ENCODE measurements at places on chromosomes 5 and 9.
A peak's percentile ranks its signal among the peaks of the same experiment; 100 is the strongest.

- no peak for DNase-seq
These were observed 13.2 kb upstream of the PPP1R2B start for GRCh38 chr5:156836846-156837245.

DNA sequence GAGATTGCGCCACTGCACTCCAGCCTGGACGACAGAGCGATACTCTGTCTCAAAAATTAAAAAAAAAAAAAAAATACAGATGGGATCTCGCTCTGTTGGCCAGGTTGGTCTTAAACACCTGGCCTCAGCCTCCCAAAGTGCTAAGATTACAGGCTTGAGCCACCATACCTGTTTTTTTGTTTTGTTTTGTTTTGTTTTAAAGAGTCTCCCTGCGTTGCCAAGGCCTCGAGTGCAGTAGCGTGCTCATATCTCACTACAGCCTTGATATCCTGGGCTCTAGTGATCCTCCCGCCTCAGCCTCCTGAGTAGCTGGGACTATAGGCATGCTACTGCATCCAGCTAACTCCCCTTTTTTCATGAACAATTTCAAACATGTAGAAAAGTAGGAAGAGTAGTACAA, 7.2 kb downstream of the ATP6V0E1 start:
- DNase-seq: no peak

- peak; percentile 64 for DNase-seq
These were observed 122.3 kb upstream of the RAI14 start for GRCh38 chr5:34533582-34534522.

DNA sequence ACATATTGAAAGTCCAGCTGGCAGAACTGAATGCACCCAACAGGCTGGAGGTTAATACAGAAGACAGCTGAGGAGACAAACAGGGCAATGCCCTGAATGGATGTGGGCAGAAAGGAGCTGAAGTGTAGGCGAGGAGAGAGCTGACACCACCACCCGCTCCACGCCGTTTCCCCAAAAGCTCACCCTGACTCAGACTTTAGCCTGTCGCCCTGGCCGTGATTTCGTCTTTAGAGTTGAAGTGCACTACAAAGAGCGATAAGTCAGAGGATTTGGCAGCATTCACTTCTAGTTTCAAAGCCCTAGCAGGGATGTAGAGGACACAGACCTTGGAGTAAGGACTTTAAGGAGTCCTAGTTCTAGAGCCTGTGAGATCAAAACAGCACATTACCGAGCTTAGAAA, 2.2 kb upstream of the ERAP1 start:
- no peak for DNase-seq

GRCh38 chr9:136546697-136547501, 1.1 kb upstream of the NOTCH1 start:
- DNase-seq: peak; percentile 74

DNA sequence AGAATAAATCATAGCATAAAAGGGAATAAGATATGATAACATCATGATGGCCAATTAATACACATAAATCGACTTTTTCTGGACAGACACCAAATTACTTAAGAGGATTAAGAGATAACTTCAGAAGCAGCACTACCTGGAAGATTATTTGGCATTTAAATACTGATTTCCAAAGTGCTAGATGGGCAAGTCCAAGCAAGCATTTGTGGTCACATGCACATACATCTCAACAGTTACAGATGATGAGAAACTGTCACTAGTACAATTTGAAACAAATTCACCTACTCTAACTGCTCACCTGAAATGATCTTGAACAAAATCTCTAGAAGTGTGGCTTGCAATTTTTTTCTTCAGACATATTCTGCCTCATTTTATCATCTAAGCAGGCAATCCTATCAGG, 26.8 kb upstream of the RASGEF1C start:
- DNase-seq: no peak

- no peak for DNase-seq
These were observed 8.7 kb upstream of the CYLC2 start for GRCh38 chr9:102986425-102986824.

GRCh38 chr5:129971714-129972113, 67.4 kb downstream of the CHSY3 start:
- no peak for DNase-seq

GRCh38 chr5:160618286-160618685, 196.6 kb downstream of the PTTG1 start:
- no peak for DNase-seq

- no peak for DNase-seq
These were observed 17.2 kb downstream of the NKX2-5 start for GRCh38 chr5:173217626-173218397.

DNA sequence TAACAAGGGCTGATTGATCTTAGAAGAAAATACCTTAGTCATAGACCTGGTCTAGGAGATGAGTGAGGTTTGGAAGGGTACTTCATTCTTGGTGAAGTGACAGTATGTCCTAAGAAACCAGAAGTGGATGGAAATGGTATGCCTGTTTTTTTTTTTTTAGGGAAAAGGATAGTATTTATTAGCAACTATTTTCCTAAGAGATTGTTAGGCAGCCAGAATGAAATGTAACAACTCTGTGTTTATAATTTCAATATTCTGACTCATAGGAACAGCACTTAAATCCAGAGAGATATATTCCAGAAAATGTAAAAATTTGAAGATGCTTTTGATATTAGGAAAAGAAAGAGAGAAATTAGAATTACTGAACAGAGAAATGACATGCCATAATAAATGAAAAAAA, 21.2 kb upstream of the ARL14EPL start:
- no peak for DNase-seq

- peak; percentile 10 for DNase-seq
These were observed 48.8 kb downstream of the FANCC start for GRCh38 chr9:95268681-95269080.

GRCh38 chr5:119943148-119943547, 313.8 kb downstream of the FAM170A start:
- DNase-seq: no peak

- DNase-seq: no peak
These were observed 14.6 kb downstream of the ZNF883 start for GRCh38 chr9:112997236-112997941.

DNA sequence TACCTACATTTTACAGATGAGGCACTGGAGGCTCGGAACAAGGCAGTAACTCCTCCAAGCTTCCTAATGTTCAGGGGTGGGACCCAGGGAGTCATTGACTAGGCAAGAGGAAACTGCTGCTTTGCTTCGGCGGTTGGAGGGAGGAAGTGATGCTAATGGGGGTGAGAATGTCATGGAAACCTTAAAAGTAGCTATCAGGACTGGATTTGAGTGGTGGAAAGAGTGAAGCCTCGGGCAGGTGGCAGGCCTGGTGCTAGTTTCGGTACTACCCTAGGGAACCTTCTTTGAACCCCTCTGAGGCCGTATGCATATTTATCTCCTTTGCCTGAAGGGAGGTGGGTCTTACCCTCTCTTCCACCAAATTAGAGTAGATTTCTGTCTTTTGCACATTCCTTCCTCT, 1.6 kb downstream of the BSPRY start:
- peak; percentile 76 for DNase-seq

DNA sequence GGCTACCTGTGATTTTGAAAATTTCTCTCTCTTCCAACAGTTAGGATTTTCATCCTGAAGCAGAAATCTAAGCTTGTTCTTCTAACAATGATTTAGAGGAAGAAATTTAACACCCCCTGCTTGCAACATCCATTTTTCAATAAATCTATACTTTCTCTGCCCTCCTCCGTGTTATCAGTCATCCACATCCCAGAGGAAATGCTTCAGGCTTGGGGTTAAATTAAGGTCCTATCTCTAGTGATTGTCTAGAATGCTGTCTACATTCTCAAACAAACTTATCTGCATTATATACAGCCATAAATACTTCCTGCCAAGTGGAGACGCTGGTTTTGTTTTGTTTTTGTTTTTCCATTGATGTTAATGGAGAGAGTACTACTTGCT, 371.0 kb downstream of the CSNK1G3 start:
- DNase-seq: no peak

DNA sequence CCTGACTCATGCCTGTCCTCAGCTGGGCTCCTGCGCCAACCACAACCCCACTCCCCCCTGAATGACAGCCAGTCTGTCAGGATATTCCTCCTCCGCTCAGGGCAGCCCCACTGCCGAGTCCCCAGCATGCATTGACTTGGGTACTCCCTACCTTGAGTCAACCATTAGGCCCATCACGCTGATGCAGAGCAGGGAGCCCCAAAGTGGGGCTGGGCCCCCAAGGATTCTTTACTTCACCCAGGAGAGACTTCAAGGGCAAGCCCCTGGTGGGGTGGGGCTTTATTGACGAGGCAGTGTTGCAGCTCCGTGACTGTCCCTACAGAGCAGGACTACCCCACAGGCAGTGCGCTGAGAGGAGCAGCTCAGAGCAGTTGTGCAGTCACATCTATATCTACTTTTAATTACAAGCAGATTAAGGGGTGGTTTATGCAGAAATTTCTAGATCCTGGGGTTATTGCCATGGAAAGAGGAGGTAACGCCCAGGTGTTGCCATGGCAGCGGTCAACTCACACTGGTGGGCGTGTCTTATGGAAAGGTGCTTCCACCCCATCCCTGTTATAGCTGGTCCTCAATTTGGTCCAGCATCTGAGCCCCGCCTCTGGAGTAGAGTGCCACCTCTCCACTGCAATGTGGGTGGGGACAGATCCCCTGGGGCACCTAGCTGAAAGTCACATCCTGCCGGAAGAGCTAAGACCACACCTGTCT, 32.1 kb upstream of the FCN1 start:
- DNase-seq: no peak

DNA sequence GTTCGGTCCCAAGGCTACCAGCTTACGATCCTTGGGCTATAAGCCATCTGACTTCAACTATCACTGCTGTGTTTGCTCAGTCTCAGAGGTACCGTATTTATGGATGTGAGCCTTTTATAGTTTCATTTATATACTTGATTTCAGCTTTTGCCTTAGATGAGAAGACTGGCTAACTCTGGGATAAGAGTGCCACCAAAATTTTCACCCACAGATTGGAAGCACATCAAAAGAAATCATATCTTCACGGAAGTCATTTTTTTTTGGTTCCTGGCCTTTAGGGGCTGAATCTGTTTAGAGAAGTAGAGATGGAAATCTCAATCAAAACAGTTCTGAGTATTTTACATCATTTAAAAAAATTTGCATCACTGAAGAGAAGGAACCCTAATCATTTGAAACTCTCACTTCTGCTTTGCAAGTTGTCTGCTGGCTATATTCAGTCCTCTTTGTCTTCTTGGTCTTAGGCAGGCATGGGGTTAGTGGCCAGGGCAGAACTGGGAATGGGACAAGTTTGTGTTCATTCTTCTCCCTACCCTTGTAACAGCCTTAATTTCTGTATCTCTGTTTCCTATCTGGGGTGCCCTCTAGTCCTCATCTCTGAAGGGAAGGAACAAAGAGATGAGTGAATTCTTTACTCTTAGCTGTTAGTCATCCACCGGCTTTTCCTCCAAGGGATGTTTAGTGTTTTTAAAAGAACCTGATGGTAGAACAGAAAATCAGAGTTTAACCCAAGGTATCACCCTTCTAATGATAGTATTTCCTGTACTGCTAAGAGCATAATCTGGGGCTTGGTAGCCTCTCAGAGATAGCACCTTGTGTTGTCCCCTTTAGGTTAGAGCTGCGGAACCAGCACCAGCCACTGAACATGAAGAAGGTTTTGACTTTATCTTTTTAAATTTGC, 14.1 kb upstream of the TNFAIP8 start:
- peak; percentile 85 for DNase-seq

- no peak for DNase-seq
These were observed 7.2 kb upstream of the SFXN1 start for GRCh38 chr5:175471196-175471595.

GRCh38 chr5:55149308-55149795, 10.6 kb upstream of the GPX8 start:
- no peak for DNase-seq

GRCh38 chr9:4386819-4387218, 87.0 kb upstream of the GLIS3 start:
- no peak for DNase-seq

DNA sequence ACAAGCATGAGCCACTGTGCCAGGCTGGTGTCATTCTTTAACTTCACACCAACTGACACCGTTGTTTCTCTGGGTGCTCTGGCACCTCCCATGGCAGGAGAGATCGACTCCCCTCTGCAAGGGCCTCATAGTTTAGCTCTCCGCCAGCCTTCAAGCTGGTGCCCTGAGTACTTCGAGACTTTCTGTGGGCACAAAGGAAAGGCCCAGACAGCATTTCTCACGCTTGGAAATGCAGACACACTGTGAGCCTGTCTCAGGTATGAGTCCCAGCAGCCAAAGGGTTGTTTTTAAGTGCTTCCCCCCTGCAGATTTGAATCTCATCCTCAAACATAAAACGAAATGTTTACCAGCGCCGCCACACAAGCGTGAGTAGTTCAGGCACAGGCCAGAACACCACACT, 11.1 kb upstream of the TCF7 start:
- DNase-seq: no peak

DNA sequence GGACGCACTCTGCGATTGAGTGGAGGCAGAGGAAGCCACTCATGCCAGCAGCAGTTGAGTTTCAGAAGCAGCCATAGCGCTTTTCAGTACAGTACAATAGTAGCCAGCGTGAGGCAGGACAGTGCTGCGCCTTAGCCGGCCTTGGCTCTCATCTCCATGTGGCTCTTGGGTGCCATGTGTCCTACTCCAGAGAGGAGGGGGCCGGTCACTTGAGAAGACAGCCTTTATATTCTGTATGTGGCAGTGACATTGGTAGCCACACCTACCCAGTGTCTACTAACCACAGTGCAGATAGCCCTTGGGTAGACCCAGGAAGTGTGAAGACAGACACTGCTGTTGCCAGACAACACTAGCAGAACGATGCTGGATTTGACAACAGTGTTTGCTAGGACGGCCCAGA, 42.3 kb downstream of the FAM78A start:
- no peak for DNase-seq

DNA sequence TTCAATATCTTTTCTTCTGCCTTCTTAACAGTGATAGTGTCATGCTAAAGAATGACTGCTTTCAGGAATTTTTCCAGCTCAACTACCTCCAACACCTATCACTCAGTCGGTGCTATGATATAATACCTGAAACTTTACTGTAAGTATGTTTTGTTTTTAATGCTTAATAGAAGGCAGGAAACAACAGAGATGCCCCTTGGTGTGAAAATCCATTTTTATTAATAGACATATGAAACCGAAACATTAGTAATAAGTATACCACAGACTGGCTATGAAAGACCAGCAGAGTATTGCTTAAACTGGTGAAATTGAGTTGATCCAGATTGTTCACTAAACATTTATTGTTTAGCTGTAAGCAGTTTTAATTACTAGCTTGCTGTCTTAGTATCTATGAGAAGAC, 25.2 kb downstream of the SKP2 start:
- DNase-seq: no peak

DNA sequence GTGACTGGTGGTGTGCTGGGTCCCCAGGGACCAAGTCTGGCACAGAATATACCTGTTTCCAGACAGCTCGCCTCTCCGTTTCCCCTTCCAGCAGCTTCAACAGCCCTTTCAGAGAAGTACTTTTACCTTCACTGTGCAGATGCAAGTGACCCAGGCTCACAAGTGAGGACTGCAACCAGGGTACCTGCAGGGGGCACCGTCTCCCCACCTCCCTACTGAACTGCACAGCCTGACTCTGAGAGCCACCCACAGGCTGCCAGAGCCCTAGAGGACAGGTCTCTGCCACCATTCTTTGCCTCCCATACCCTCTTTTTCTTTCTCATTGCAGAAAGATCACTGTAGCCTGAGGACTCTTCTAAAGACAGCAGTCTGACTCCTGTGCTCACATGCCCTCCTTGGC, 15.4 kb downstream of the IL9 start:
- peak; percentile 17 for DNase-seq
